ENCODE measurements at places on chromosomes 2 and 18.
A peak's percentile ranks its signal among the peaks of the same experiment; 100 is the strongest.

- DNase-seq, result no peak
These were observed 155.9 kb downstream of the ESCO1 start for GRCh38 chr18:21444465-21445212.

DNA sequence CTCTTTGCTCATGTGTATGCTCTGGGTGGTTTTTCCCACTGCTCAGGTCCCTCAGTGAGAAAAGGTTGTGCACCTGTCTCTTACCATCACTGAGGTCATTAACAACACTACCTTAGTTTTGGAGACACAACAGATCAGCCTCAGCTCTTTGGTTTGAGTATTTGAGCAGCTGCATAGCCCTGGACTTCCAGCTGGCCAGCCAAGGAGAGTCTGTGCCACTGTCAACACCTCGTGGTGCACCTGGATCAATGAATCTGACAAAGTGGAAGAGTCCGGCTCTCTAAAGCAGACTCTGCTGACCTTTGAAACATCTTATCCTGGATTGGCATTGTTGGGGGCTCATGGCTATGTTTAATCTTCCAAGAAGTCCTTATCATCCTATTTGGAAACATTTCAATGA is 30.0 kb downstream of the SERPINB8 start:
- no peak for DNase-seq

GRCh38 chr2:45729753-45730512 is 78.5 kb downstream of the PRKCE start:
- no peak for DNase-seq

- no peak for DNase-seq
These were observed 270.2 kb downstream of the GBX2 start for GRCh38 chr2:235897992-235898391.

- DNase-seq, result no peak
These were observed 82.7 kb upstream of the CD302 start for GRCh38 chr2:159880729-159881128.

- DNase-seq, result no peak
These were observed 21.1 kb downstream of the CPS1 start for GRCh38 chr2:210577263-210578071.

GRCh38 chr2:113135317-113135716 is 7.9 kb downstream of the IL1RN start:
- no peak for DNase-seq

GRCh38 chr2:223648755-223649154 is 46.6 kb upstream of the SCG2 start:
- no peak for DNase-seq

GRCh38 chr2:59744436-59744835 is 809.0 kb downstream of the BCL11A start:
- DNase-seq, result no peak

GRCh38 chr2:197259470-197259999 is 51.0 kb downstream of the ANKRD44 start:
- DNase-seq, result peak; percentile 9

- DNase-seq, result no peak
These were observed 10.6 kb downstream of the HSBP1L1 start for GRCh38 chr18:79975043-79975442.

DNA sequence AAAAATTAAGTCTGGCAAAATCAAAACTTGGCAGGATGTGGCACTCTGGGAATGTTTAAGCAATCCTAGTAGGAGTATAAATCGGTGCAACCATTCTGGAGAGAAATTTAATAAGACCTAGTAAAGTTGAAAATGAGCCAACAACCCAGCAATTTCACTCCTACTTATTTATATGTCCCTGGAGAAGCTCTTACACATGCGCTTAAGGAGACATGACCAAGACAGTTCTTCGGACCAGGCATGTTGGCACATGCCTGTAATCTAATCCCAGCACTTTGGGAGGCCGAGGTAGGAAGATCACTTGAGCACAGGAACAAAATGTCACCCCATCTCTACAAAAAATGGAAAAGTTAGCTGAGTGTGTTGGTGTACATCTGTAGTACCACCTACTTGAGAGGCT is 374.6 kb upstream of the LYPD1 start:
- DNase-seq, result no peak

- DNase-seq, result no peak
These were observed 127.2 kb downstream of the CTNNA2 start for GRCh38 chr2:79640001-79640400.

GRCh38 chr2:143451642-143452281 is 322.5 kb downstream of the ARHGAP15 start:
- no peak for DNase-seq

GRCh38 chr18:24502667-24503523 is 42.5 kb downstream of the HRH4 start:
- DNase-seq, result no peak

GRCh38 chr2:33810046-33810835 is 211.1 kb upstream of the FAM98A start:
- DNase-seq, result no peak

DNA sequence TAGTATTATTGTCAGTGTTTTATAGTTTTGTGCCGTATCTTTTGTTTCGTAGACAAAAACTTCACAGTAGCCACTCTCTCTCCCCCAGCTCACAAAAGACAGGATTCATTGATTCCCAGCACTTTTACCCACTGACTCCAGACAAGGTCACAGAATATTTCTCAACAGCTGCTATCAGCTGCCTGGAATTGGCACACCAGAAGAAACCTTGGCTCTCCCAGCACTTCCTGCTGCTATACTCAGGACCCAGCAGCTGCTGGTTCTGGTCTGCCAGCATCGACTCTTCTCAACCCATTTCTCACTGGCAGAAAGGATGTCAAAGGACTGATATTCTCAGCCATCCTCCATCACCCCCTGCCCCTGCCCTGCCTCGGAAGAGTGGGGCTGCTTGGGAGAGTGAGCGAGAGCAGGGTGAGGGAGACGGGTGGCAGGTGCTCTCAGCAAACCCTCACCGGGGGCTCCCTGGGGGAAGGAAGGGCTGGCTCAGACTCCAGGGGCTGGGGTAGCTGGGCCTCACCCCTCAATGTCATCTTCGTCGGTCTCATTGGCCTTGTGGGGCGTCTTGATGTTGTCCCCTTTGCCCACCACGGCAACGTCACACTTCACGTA is 6.1 kb upstream of the OTOF start:
- DNase-seq, result peak; percentile 75

GRCh38 chr2:206474099-206474498 is 30.8 kb downstream of the ADAM23 start:
- DNase-seq, result no peak

GRCh38 chr2:179954026-179954425 is 53.1 kb downstream of the CWC22 start:
- no peak for DNase-seq

- DNase-seq, result no peak
These were observed 27.9 kb downstream of the TGFBRAP1 start for GRCh38 chr2:105301646-105302045.

- DNase-seq, result no peak
These were observed 238.2 kb downstream of the LDLRAD4 start for GRCh38 chr18:13456736-13457271.

GRCh38 chr2:49226360-49226759 is 72.0 kb upstream of the FSHR start:
- DNase-seq, result no peak

- no peak for DNase-seq
These were observed 88.2 kb downstream of the TMEM163 start for GRCh38 chr2:134630504-134631159.

DNA sequence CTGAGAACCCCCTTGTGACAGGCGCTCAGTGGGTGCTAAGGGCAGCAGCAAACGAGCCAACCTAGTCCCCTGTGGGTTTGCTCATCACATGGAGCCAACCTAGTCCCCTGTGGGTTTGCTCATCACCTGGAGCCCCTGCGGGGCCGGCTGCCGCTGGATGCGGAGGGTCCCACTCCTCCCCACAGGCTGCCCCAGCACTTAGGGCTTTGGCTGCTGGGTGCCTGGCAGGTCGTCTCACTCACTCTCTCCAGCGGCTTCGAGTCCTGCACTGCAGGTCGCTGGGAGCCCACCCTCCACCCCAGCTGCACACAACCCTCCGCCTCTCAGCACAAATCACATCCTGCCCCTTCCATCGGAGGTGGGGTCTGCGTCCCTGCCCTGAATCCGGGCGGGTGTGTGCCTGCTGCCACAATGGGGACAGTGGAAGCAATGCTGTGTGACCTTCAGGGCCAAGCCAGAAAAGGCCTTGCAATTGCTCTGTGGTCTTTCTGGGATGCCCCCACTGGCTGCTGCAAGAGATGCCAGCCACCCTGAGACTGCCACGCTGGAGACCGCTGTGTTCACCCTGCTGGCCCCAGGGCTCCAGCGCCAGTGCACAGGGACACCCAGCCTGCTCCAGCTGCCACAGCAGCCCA is 248.1 kb upstream of the SALL3 start:
- no peak for DNase-seq

- DNase-seq, result no peak
These were observed 10.3 kb downstream of the ITGA6 start for GRCh38 chr2:172437419-172438341.

DNA sequence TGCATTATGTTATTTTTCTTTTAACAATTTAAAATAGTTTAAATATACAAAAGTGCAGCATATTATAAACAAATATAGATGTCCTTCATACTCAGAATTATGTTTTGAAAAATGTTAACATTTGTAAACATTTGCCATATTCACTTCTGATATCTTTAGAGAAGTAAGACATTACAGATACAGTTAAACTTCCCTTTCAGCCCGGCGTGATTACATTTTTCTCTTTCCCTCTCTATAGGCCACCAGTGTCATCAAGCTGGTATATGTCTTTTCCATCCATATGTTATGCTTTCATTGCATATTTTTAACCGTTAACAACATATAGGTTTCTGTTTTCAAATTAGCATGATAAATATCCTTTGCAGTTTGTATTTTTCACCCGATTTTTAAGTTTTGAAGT is 27.1 kb downstream of the TTC39C start:
- DNase-seq, result no peak

- no peak for DNase-seq
These were observed 118.3 kb upstream of the NCK2 start for GRCh38 chr2:105626212-105626965.

- no peak for DNase-seq
These were observed 1.6 kb upstream of the ELOA2 start for GRCh38 chr18:47036927-47037578.

DNA sequence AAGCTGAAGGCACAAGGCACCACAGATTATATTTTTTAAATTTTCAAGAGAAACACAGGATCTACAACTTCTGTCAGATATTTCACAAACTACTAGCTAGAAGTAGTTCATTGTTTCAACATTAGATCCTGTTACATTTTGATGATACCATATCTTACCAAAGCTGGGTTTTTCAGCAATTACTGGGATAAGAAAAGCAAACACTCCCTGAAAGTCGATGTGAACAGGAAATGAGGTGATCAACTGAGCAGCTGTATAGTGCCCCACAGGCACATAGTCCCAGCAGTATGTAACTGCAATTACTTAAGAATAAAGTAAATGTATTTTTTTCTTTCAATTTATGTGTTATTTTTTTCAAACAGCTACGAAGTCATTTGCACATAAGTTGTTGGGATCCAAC is 103.5 kb downstream of the DNER start:
- DNase-seq, result no peak

DNA sequence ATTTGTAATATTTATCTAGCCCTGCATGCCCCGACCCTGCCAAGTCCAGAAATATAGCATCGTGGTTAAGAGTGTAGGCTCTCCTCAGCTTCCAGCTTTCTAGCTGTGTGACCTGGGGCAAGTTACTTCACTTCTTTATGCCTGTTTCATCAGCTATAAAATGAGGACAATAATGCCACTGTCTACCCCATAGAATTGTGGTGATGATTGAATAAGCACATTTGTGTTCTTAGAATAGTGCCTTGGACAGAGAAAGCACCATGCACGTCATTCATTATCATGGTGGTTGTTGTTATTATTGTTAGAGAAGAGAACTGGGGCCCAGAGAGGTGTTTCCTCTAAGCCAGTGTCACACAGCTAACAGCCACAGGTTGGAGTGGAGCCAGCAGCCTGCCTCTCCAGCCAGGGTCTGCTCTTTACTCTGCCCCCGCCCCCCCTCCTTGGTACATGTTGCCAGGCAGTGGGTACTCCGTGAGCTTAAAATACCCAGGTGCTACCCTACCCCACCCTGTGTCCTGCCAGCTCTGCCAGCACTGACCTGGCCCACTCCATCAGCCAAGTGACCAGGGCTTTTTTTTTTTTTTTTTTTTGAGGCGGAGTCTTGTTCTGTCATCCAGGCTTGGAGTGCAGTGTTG is 202.1 kb downstream of the CTIF start:
- no peak for DNase-seq

GRCh38 chr18:36127836-36128529 is 1.2 kb downstream of the SLC39A6 start:
- no peak for DNase-seq

DNA sequence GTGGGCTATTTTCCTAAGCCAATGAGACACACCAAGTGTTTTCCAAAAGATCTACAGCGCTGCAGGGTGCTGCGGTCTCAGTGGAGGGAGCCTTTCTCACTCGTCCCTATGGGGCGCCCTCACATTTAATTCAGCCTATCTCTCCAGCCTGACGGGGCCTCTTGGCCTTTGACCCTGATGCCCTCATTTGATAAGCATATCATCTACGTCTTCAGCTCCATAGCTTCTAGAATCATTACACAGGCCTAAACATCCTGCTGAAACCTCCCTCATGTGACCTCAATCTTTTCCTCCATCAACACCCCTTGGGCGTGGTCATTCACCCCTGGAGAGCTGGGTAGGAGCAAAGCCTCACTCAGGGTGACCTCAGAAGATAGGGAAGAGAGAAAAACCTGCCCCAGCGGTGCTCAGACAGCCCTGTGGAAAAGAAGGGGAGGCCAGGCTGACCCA is 57.4 kb downstream of the CYP26B1 start:
- DNase-seq, result no peak

DNA sequence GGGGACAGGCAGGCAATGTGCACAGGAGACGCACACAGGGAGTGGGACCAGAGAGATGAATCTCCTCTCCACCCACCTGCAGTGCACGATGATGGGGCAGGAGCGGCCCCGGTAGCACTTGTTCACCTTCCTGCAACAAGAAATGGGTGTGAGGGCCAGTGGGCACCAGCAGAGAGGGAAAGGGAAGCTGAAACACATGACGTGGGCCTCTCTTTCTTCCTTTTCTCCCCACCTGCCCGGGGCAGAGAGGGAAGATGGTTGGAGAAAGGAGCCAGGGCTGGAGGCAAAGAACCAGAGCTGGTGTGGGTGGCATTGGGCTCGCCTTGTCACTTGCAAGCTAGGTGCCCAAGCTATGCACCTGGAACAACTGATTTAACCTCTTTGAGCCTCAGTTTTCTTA is 12.2 kb downstream of the DNAJB2 start:
- DNase-seq, result no peak

Data from NCI-H446 (cell line).